Fibroblast of the conjunctiva (primary cell): ENCODE measurements at places on chromosomes 13 and 19.

GRCh38 chr19:56136362-56136761, 4.7 kb upstream of the ZNF444 start:
- no peak for DNase-seq

- DNase-seq, result no peak
Measured at GRCh38 chr13:42071672-42072419, 23.4 kb downstream of the DGKH start.

GRCh38 chr13:64540468-64540867, 2689.7 kb downstream of the PCDH9 start:
- DNase-seq, result no peak

DNA sequence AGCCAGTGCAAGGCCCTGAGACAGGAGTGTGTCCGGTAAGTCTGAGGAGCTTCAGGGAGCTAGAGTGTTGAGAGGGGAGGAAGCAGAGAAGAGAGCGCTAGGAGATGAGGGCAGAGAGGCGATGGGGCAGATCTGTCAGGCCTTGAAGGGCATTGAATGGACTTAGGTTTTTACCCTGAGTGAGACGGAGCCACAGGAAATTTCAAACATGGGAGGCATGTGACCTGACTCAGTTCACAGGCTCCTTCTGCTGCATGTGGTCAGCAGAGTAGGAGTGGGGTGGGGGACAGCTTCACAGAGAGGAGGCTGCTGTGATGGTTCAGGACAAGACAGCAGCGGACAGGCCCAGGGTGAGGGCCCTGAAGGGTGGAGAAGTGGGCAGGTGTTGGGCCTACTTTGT, 2.5 kb upstream of the FAM98C start:
- DNase-seq, result no peak

DNA sequence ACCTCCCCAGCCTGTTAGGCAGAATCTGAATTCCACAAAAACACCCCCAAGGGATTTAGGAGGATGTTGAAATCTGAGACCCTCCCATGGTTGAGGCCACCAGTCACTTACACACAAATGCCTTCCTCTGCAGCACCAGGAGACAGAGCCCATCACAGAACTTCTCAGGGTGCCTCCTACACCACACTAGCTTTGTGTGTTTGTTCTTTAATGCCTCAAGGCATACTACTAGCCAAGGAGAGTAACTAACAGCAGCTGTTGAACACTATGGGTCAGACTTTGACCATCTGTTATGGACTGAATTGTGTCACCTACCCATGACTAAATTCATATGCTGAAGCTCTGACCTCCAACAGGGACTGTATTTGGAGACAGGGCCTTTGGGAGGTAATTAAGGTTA, 9.5 kb upstream of the MED26 start:
- DNase-seq, result no peak

GRCh38 chr19:33795370-33796163, 1.1 kb upstream of the KCTD15 start:
- DNase-seq, result peak; percentile 73

- DNase-seq, result no peak
Measured at GRCh38 chr13:20848944-20849343, 53.6 kb downstream of the XPO4 start.

DNA sequence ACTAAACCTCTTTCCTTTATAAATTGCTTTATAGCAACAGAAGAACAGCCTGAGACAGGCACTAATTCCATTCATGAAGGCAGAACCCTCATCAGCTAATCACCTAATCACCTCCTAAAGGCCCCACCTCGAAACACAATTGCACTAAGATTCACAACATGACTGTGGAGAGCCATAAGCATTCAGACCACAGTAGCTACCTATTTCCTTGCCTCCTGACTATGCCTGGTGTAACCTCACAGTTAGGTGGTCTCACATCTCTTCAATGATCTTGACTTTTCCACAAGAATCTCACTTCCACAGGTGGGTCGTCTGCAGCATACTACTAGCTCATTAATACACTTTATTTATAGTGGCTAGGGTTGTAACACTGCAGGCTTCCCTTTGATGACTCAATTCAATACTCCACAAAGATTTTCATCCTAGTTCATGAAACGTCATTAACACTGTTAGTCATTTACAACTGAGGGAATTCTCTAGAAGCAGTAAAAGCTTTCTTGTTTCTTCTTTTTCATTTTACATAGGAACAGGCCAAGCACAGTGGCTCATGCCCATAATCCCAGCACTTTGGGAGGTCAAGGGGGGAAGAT, 27.1 kb downstream of the STK24 start:
- DNase-seq, result no peak

- no peak for DNase-seq
Measured at GRCh38 chr19:42175952-42176648, 41.4 kb downstream of the DEDD2 start.

DNA sequence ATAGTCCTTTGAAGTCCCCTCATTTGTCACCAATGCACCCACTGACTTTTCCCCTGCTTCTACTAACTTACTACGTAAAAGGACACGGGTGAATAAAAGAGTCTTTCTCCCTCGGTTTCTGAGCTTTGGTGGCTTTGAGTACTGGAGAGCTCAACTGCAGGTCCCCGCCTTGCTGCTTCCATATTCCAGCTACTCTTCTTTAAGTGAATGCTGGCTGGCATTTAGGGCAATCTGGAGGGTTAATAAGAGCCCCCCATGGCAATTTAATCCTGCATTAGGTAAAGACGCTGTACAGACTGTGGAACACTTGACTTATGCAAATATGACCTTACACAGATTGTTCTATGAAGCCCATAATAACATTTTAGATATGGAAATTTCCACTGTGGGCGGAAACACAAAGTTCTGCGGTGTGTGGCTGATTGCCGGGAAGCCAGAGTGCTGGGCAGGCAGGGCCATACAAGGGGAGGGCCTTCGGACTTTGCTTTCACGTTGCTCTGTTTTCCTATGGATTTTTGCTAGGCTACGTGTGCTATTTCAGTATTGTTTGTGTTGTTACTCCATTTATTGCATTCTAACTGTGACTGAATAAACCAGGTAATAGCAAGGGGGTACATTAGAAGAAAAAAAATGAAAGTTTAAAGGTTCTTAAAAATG, 97.5 kb downstream of the SLC10A2 start:
- no peak for DNase-seq

DNA sequence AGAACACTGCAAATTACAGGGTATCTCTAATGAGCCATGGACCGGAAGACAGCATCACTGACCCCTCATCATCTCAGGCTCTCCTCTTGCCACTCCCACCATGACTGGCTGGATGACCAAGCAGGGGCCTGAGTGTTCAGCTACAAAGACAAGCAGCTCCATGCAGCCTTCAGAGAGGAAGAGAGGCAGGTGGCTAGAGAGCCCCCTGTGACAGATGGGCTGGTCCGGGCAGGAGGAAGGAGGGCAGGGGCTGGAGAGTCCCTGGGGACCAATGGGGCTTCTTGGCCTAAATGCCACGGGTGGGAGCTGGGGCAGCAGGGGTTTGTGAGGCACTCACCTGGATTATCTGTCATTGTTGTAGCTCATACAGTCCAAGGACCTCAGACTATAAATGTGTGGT, 12.8 kb upstream of the RASA3 start:
- no peak for DNase-seq

GRCh38 chr19:6718111-6718740, 2.2 kb downstream of the C3 start:
- no peak for DNase-seq

GRCh38 chr13:76823969-76824368, 62.2 kb downstream of the KCTD12 start:
- DNase-seq, result no peak

GRCh38 chr13:50208826-50209335, 193.6 kb downstream of the KCNRG start:
- peak; percentile 74 for DNase-seq

GRCh38 chr19:14097532-14098151, 7.1 kb upstream of the SAMD1 start:
- DNase-seq, result no peak

DNA sequence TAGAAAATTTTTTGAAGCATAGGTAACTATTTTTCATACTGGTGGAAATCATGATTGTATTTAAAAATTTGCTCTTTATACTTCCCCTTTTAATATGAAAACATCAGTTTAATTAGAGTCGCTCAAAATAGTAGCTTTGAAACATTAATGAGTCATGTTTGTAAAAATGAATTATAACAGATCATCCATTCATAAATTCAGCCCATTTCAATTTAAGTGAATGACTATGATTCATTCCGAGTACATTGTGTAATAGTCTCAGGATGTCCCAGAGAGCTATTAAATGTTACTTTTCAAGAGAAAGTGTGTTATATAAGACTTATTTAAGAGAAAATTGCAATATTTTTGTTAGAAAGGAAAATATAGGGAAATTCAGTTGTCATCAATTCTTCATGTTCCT, 111.0 kb downstream of the FNDC3A start:
- DNase-seq, result no peak

- DNase-seq, result no peak
Measured at GRCh38 chr13:111213964-111214726, 99.0 kb downstream of the ARHGEF7 start.

DNA sequence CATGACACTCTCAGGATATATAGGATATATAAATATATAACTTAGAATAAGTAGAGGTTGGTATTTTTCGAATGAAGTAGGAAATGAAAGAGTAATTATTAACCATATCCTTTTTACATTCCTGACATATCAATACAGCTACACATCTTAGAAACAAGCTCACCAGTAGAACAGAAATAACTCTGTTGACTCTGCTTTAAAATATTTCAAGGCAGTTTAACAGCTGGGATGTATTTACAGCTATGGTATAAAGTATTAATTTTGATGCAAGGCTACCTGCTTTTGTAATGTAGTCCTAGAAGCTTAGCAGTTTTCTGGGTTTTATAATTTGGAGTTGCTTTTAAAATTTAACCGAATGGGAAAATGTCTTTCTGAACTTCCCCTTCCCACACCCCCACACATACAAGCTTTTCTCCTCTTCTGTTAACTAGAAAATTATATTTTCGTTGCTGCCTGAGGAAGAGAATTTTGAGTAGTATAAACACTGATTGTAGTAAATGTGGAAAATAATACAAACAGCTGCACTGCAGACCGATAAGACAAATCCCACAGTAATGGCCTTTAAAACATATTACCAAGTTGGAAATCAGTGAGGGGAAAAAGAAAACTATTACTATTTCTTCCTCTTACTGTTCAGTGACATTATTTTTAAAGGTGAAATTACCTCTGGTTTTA, 147.7 kb downstream of the GGACT start:
- DNase-seq, result no peak

DNA sequence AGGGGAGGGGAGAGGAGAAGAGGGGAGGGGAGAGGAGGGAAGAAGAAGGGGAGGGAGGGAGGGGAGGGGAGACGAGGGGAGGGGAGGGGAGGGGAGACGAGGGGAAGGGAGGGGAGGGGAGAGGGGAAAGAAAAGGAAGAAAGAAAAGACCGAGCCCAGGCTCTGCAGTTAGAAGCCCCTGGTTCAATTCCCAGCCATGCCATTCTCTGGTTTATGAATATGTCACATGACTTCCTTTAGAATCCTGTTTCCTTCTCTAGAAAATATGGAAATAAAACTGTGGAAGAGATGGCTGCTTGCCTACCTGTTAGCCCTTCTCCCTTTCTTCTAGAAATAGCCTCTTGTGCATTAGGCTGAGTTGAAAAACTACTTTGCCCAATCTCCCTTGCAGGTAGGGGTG, 14.3 kb downstream of the TNNT1 start:
- no peak for DNase-seq

- no peak for DNase-seq
Measured at GRCh38 chr13:22357132-22357531, 686.3 kb downstream of the FGF9 start.

GRCh38 chr13:46345866-46346265, 41.2 kb downstream of the RUBCNL start:
- DNase-seq, result no peak

- DNase-seq, result no peak
Measured at GRCh38 chr13:42007844-42008243, 40.6 kb upstream of the DGKH start.

GRCh38 chr19:30105316-30105715, 163.3 kb downstream of the URI1 start:
- DNase-seq, result no peak

GRCh38 chr13:98570929-98571372, 6.0 kb downstream of the STK24 start:
- DNase-seq, result no peak
